ENCODE measurements at places on chromosomes 7 and 10. TPM values are rescaled to one million over a fixed set of nuclear protein-coding genes. Genes with fewer than 3 reads are reported as not detected.

Gene OR6V1
- polyA plus RNA-seq = not detected

GRCh38 chr10:124655191-124656112 lies 88.7 kb downstream of the FAM53B start:
- DNase-seq = no peak

Gene TMEM196
- not detected for polyA plus RNA-seq

- no peak for DNase-seq
Observed at GRCh38 chr7:129053938-129054437, 923 bp downstream of the TNPO3 start.

Gene CFAP46
- 7.4 TPM for polyA plus RNA-seq

- DNase-seq = no peak
Observed at GRCh38 chr7:35714862-35715261, 19.9 kb upstream of the HERPUD2 start.

Gene HOGA1
- polyA plus RNA-seq = 49.0 TPM

Measured in left kidney (tissue), 8 donors.